NCI-H2107 (cell line): ENCODE measurements at places on chromosomes 3 and 15.

GRCh38 chr3:134911586-134912548 is 116.8 kb downstream of the EPHB1 start:
- DNase-seq = no peak

DNA sequence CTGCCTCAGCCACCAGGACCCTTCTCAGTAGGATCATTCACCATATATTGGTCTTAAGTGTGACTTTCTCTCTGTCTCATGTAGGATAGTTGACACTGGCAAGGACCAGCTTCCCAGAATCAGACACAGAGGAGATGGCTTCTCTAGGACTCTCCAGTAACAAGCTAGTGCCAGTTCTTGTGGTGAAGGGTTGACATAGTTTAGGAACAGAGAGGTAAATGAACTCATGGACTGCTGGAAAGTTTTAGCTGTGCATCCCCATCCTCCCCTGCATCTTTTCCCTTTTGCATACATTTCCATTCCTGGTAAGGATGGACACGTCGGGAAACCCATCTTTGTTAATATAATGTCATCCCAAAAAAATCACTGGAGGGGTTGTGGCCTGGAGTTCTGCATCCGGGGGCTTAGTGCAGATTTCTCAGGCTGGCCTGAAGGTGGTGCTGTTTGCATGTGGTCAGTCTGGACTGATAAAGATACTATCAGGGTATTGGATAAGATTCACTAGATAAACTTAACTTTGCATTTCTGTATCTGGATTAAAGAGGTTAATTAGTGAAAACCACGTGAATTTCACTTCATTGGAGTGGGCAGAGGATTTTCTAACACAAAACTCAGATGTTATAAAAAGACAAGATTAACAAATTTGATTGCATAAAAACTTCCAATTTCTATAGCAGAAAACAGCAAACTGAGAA is 110.8 kb downstream of the TBC1D2B start:
- no peak for DNase-seq

DNA sequence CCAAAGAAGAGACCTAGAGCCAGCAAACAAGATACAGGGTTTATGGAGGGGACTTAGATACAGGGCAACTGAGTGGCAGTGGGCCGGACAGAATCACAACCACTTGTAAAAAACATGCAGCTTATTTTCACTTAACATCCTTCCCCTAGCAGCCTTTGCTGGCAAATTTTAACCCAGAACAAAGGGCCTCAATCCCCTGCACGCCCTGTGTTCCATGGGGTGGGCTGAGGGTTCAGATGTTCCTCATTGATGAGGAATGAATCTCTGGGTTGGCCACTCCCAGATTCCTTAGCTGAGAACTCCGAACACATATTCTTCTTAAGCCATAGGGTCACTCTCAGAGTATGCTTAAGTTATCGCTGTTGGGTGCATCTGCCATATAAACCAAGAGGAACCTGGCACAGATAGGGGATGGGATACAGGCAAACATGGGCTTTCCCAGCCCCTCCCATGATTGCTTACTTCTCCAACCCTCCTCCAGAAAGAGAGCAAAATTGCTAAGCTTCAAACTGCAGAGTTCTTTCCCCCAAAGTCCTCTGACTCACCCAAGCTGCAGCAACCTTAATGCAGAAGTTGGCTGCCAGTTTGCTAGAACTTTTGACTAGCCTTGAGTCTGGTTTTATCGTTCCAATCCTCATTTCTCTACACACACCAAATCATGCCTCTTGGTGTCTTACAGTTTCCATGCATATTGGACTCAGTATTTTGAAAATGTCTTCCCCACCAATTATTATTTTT is 146.9 kb downstream of the CD47 start:
- no peak for DNase-seq

- DNase-seq = no peak
These were observed 98.2 kb upstream of the RASGRP1 start for GRCh38 chr15:38662805-38663204.

- DNase-seq = no peak
These were observed 4.5 kb upstream of the TOPAZ1 start for GRCh38 chr3:44237161-44237560.

GRCh38 chr15:36933255-36933990 is 166.9 kb downstream of the MEIS2 start:
- no peak for DNase-seq

- no peak for DNase-seq
These were observed 14.8 kb downstream of the CLK3 start for GRCh38 chr15:74630284-74631086.

DNA sequence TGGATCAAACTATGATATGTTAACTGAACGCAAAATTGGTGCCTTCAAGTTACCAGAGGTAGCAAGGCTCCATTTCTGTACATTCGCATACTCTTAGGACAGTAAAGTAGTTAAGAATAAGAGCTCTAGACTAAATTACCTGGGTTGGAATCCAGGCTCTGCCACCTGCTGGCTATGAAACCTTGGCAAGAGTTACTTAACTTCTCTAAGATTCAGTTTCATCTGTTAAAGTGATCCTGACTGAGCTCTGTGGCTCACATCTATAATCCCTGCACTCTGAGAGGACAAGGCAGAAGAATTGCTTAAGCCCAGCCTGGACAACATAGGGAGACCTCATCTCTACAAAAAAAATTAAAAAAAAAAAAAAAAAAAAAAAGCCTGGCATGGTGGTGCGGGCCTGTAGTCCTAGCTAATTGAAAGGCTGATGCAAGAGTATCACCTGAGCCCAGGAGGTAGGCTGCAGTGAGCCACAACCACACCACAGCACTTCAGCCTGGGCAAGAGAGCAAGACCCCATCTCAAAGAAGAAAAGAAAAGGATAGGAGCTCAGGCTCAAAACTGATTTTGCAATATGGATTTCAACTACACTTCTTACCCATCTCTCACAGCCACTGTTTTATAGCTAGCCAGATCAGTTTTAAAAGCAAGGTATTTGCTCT is 21.3 kb downstream of the GSK3B start:
- no peak for DNase-seq

DNA sequence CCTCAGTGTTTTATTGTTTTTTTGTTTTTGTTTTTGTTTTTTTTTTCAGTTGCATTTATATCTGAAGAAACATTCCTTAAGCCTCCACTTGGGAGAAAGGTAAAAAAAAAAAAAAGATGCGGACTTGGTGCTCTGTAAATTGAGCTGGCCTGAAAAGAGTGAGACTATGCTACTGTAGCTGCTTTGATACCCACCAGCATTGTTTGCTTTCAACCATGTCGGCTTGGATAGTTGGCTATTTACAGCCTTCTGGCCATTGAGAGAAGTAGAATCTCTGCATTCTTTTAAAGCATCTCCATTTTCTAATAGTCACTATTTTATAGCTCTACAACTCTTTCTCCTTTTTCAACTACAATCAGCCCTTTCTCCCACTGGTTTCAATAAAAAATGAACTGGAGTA is 149.6 kb downstream of the ZIC4 start:
- DNase-seq = no peak

GRCh38 chr15:25652704-25653103 is 210.4 kb downstream of the ATP10A start:
- no peak for DNase-seq

DNA sequence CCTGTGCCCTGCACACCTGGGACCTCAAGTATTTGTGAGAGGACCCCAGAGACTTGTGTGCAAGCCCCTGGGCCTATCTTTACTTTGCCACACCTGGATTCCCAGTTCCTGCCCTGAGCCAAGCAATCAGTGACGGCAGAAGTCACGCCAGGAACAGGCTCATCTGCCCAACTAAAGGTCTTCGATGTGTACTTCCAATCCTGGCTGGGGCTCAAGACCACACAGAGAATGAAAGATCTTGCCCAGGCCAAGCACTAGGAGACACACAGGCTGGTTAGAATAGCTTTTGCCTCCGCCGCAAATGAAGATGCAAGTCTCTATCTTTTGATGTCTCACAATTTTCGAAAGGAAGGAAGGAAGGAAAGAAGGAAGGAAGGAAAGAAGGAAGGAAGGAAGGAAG is 228.8 kb downstream of the OCA2 start:
- no peak for DNase-seq

- DNase-seq = no peak
These were observed 248.5 kb downstream of the PTPRG start for GRCh38 chr3:61809879-61810278.

DNA sequence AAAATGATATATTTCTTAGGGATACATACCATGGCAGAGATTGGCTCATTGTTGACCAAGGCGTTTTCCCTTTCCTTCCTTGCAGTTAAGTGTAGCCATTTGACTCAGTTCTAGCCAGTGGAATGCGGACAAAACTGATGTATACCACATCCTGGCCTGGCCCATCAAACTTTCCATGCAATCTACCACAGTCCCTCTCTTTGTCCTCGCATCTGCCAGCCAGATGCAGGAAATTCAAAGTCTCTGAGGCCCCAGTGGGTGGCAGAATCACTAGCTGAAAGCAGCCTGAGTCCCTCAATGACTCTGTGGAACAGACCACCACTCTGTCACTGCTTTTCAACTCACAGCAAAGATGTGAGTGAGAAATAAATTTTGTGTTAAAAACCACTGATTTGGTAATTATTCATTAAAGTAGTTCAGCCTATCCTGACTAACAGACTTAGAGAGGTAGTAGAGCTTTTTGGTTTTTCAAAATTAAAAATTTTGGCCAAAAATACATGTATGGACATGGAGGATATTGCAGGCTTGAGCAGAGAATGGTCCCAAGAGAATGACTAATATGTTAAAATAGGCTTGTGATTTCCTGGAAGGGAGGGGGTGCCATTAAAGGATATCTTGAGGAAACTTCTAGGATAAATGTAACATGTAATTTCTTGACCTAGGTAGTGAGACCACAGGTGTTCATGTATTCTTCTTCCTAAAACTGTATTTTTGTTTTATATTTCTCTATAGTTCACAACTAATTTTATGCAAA is 10.9 kb downstream of the LRRFIP2 start:
- no peak for DNase-seq

DNA sequence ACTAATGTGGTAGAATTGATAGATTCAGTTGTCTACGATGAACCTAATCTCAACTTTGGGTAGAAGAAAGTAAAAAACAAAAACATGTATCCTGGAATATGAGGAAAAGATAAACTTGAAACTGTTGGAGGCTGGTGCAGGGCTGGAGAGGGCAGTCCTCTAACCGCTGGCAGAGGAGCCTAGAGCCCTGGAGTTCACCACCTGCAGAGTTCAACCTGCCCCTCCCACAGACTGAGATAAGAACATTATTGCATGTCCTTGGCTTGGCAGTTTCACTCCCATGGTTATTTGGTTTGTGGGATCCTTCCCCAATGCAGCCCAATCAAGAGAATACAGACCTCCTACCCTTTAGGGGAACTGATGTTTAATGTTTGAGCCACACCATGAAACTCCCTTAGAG is 53.2 kb upstream of the GATM start:
- no peak for DNase-seq
